NCI-H524 (cell line): ENCODE measurements at places on chromosomes 1 and 21.

GRCh38 chr1:36965275-36966159 is 68.8 kb downstream of the GRIK3 start:
- peak; percentile 83 for DNase-seq

GRCh38 chr1:62724430-62724829 is 36.2 kb upstream of the DOCK7 start:
- no peak for DNase-seq

DNA sequence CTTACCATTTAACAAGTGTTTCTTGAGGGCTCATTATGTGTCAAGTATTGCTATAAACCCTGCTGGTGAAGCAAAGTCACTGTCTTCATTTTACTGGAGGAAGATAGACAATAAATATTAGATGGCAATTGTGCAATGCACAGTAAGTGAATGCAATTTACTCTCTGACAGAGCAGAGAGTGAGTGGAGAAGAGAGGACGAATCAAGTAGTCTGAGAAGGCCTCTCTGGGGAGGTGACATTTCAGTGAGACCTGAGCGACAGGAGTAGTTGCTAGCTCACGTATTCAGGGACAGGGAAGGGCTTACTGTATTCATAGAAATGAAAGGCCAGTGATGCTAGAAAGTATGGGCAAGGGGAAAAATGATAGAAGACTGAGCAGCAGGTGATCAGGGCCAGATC is 1.2 kb upstream of the NMNAT2 start:
- no peak for DNase-seq

GRCh38 chr1:61253912-61254633 is 171.7 kb downstream of the NFIA start:
- no peak for DNase-seq

DNA sequence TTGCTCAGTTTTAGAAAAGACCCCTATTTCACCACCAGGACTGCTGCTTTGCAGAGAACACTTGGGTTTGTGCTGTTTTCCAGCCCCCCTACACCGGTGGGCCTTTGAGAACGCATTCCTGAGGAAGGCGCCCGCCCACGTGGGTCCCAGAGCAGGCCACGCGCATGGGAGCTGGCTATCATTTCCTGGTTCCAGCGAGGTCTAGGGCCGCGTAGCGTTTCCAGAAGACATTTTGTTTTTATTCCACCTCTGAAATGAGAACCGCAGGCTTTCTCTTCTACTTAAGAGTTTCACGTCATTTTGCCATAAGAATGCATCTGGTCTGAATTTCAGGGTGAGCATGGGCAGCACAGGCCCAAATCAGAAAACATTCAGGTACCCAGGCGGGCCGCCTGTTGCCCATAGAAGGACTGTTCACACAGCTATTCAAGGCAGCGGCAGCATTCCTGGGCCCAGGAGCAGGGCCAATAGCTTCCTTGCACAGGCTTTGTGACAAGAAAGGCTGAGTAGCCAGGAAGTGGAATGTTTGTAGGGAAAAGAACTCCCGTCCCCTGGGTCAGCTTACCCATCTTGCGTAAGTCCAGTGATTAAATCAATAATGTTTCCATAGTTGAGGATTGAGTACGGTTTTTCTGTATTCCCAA is 1.4 kb upstream of the KLHL21 start:
- no peak for DNase-seq

GRCh38 chr1:72845981-72846380 is 563.6 kb upstream of the NEGR1 start:
- DNase-seq: no peak

GRCh38 chr1:227621211-227621610 is 57.9 kb downstream of the ZNF678 start:
- DNase-seq: no peak

DNA sequence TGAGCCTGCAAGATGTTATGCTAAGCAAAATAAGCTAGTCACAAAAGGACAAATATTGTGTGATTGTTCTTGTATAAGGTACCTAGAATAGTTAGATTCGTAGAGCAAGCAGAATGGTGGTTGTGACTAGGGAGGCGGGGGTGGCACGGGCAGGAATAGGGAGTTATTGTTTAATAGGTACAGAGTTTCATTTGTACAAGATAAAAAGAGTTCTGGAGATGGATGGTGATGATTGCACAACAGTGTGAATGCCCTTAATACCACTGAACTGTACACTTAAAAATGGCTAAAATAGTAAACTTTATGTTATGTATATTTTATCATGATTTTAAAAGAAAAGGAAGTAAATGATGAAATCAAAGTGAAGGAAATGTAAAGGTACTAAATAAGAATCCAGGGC is 20.6 kb downstream of the LRRC42 start:
- no peak for DNase-seq

GRCh38 chr1:155977690-155978324 is 540 bp downstream of the ARHGEF2 start:
- DNase-seq: no peak
